Activated T-cell treated with anti-CD3 and anti-CD28 coated beads for 1 hour (primary cell): ENCODE measurements at places on chromosomes 1 and 21.

- no peak for DNase-seq
Measured at GRCh38 chr1:209896346-209896745, 41.7 kb upstream of the SYT14 start.

DNA sequence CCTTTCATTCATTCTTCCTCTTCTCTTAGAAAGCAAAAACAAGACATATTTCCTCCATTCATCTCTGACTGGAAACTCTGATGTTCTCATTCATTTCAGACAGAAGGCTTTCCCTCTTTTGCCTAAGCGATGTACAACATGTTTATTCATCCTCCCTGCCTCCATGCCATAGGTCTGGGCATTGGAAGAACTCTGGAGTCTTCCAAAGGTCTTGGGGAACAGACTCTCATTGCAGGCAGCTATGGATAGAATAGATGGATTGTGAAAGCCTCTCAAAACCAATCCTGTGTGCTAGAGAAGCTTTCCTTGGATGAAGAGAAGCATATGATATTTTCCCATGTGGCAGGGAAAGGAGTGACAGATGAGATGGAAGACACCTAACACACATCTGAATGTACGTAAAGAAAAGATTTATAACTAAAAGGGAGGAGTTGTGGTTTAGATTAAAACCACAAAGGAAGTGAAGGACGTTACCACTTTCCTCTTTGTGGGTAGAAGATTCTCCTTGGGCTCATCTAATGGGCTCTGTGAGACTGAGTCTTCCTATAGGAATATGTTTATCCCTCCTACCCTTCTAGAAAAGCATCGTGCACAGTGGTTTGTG, 38.7 kb downstream of the BCL9 start:
- DNase-seq, result no peak

DNA sequence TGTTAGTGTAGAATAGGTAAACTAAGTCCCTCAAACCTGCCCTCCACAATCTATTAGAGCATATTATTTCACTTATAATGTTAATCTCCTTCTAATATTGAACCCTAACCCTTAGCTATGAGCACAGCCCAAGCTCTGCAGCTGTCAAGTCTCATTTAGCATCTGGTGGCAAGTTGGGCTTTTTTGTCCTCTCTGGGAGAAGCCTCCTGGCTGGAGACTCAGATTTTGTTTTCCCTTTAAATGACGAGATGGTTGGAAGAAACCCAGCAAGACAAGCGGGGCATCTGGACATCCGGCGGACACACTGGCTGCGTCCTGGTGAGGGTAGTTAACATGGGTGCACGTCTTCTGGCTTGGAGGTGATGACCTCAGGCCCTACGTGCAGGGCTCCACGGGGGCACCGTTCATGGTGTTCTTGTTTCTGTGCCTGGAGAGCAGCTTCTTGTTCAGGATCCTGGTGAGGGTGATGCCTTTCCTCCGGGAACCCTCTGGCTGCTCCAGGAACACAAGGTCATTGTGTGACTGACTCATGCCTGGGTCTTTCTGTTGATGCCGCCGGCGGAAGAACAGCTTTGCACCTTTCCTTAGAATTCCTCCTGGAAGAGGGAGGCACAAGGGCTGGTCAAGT, 9.7 kb upstream of the PRDM15 start:
- DNase-seq, result no peak

DNA sequence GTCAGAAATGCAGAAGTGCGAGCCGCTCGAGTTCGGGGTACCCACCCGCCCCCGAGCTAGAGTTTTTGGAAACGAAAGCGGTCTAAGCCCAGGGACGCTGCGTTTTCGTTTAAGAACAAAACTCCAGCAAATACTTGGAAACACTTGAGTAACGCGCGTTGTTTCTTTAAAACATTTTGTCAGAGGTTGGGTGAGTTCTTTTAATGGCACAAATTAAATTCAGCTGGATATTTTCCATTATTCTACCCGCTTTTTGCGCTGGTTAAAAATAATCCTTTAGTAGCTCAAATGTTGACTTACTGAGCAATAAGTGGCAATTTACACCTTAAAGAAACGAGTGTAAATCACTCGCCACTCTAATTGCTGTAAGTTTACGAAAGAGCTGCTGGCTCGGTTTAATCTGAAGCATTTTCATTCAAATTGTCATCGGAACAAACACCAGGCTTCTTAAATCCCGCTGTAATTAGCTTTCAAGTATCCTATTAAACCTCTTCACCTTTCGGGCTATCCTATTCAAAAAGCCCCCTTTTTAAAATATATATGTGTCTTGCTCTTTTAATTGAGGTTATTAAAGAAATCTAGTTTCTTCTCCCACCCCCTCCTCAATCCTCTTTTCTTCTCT, 1.5 kb downstream of the LHX8 start:
- DNase-seq, result no peak

DNA sequence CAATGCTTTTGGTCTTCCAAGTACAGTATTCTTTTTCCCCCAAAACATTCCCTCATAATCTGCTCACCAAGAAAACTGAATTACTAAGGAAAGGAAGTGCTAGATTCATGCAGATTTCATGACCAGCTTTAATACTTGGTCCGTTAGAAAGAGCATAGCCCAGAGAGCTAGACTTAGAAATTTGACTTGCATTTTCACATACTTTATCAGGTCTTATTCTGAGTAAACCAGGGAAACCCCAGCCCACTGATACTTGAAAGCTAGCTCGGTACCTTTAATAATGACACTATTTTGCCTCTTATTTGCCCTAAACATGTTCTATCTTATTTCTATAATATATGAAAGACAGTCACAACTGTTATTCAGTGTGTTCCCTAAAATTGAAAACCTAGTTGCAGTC, 204.5 kb downstream of the TTLL7 start:
- no peak for DNase-seq

DNA sequence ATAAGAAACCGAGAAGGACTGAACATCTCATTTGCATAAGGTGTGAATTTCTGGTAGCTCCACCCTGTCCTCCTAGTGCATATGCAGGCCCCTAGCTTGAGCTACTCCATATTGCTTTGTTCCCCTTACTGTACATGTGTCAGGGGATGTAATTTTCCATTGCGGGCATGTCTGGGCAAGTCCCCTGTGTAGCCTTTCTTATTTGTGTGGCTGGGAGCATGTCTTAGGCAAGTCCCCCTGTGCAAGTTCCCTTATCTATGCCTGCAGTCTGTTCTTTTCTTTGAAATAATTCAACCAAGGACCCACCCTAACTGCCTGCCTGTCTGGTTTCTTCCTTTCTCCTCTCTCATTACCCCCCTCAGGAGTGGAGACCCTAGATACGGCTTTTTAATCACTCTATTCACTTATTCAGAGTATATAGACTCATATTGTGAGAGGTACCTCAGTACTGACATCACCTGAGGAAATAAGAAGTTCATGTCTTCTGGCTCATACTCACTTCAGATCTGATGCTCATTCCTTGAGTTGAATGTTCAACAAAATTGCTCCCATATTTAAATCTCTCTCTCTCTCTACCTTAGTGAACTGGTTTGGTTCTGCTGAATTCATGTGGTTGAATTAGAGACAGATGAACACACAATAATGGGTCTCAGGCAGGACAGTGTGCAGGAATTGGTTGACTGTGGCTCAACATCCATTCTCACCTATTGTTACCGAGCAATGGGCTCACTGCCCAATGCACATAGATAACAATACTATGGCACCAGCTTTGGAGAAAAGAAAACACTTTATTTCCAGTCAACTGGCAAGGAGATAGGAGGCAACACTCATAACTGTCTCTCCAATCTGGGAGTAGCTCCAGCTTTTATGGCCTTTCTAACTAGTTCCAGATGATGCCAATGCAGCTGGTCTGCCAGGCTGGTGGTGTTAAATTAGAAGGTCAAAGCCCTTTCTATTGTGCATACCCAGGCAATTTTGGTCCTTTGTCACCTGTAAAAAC, 27.9 kb upstream of the NPL start:
- no peak for DNase-seq

DNA sequence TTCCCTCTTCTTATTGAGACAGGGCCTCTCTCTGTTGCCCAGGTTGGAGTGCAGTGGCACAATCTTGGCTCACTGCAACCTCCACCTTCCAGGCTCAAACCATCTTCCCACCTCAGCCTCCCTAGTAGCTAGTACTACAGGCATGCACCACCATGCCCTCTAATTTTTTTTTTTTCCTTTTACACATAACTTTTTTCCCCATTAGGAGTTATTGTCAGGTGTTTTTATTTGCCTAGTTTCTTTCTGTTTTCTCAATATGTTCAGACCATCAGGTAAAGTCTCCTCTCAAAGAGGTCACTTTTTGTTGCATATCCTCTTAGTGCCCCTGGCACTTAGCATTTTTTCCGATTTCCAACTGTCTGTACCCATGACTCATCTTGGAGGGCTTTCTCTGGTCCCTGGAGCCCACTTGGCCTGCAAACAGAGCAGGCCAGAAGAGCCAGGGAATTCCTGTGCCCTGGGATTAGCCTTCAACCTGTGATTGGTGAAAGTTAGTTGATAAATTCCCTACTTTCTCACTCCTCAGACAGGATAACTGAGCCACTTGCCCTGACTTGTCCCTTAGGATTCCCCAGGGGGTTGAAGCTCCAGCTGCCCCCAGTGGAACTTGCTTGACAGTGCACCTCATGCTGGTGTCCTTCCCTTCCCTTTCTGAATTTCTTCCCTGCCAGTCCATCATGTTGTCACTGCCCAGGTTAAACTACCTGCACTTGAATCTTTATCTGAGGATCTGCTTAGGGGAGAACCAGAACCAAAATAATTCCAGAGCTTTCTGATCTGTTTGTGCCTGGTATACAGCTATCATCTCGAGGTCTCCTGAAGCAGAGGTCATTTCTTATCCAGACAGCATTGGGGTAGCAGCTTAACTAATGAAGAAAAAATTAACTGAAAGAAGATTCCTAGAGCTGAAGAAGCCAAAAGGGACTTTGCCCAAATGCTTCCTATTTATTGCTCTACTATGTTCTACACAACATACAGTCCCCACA, 2.4 kb downstream of the NTPCR start:
- peak; percentile 5 for DNase-seq

- no peak for DNase-seq
Measured at GRCh38 chr1:166307261-166308188, 140.7 kb upstream of the FAM78B start.

GRCh38 chr21:16535626-16536025, 805.8 kb downstream of the USP25 start:
- DNase-seq, result no peak

- DNase-seq, result peak; percentile 13
Measured at GRCh38 chr1:178541829-178542553, 29.1 kb downstream of the TEX35 start.

- DNase-seq, result no peak
Measured at GRCh38 chr1:22120469-22120790, 22.5 kb downstream of the WNT4 start.

DNA sequence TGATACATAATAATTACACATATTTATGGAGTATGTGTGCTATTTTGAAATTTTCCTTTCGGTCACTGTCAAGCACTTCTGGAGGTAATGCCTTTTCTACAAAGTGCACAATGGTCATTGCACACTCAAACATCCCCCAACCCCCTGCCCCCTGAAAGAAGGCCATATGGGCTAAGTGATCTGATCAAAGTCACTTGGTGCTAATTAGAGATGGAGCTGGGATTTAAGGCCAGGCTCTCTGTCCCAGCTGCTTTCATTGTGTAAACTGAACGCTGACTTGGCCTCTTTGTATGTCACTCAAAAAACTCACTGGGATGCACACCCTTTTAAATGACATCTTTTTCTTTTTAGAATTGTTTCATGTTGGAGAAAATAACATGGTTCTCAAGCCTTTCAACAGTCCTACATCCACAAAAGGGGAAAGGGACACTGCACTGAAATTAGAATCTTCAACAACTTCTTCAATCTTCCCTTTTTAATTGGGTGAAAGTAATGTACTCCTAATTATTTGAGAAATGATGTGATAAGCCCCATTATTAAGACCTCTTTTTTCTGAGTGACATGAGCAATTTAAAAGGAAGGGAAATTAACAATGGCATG, 149.2 kb downstream of the ST6GALNAC5 start:
- DNase-seq, result no peak

GRCh38 chr1:75074831-75075395, 59.3 kb upstream of the LHX8 start:
- no peak for DNase-seq

GRCh38 chr1:208604295-208604694, 360.1 kb upstream of the PLXNA2 start:
- no peak for DNase-seq

- DNase-seq, result no peak
Measured at GRCh38 chr1:15341634-15342407, 67.9 kb upstream of the EFHD2 start.

- no peak for DNase-seq
Measured at GRCh38 chr1:36642802-36643201, 160.1 kb upstream of the CSF3R start.

GRCh38 chr21:40769231-40769630, 77.7 kb downstream of the DSCAM start:
- no peak for DNase-seq

GRCh38 chr21:26389971-26390641, 183.0 kb downstream of the CYYR1 start:
- DNase-seq, result no peak
